ENCODE measurements at places on chromosomes 2 and 18. TPM values are rescaled to one million over a fixed set of nuclear protein-coding genes. Genes with fewer than 3 reads are reported as not detected.

The ELOA2 gene
- not detected for total RNA-seq

The ARHGEF4 gene
- total RNA-seq = 0.80 TPM

The SLC1A4 gene
- 4.1 TPM for total RNA-seq

The RAX gene
- total RNA-seq = not detected

The TRABD2A gene
- total RNA-seq = 53.6 TPM

The COL3A1 gene
- total RNA-seq = 0.16 TPM

DNA sequence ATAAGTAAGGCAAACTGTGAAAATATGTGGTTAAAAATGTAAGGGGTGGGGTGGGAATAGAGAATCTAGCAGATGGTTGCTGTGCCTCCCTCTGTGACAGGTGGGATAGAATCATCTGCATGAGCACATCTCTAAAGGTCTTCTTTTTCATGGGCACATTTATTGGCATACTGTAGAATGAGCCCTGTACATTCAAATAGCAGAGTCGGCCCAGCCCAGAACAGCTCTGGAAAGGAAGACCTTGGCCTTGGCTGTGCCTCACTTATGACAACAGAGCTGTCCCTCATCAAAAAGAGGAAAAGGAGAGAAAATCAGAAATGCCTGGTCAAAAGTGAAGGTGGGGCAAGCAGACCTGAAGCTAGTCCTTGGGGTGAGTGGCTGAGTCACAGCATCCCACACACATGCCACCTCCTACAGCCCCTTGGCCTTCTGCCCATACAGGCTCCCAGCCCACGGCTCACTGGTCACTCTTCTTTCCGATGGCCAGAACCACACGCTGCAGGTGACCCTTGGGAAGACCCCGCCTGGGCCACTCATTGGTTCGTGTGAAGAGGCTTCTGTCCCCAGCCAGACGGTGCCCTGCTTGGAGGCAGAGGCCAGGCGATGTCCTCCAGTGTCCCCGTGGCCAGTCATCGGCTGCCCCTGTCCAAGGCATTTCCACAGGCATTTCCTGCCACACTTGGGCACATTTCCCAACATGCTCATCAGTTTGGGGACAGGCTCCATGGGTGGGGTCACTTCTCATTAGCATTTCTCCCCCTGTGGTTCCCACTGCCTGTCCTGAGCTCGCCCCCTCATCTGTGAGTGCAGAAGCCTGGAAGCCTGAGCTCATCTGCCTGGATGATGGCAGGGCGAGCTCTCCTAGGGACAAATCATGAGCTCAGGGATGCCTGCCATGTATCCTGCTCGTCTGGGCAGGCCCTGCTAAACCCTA, 113.6 kb downstream of the MCFD2 start:
- DNase-seq = no peak

DNA sequence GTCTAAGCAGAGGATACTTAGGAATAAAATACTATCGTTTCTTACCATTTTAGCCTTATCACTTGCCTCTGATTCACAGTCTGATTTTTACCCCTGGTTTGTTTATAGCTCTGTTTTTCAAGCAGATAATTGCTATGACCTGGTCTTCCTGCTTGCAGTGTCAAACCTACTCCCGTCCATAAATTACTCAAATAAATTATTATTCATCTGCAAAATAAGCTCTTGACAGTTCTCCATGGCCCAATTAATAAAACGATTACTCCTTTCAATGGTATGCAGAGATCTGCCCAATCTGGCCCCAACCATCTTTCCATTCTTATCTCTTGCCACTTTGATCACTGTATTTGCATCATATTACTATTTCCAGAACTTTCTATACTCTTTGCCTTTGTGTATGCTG, 354.0 kb downstream of the CCDC85A start:
- DNase-seq = no peak

- DNase-seq = no peak
These were observed 38.8 kb upstream of the SMAD7 start for GRCh38 chr18:48989304-48990303.

GRCh38 chr2:20209373-20210109, 15.4 kb downstream of the SDC1 start:
- no peak for DNase-seq

DNA sequence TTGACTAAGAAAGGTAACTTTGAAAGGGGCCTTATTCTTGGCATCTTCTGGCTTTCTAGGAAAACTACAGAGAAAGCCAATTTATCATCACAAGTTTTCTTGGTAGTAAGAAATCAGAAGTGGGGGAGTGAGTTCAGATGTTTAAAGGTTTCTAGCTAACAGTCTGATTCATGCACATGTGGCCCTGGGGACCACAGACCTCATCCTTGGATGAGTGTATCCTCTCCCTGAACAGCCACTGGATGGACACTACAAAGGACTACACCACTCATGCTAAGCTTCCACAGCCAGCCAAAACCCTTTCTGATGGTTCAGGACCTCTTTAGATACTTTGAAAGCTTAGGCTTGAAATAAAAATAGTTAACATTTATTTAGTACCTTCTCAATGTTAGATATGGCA, 218.3 kb upstream of the STK17B start:
- DNase-seq = no peak
